ENCODE measurements at places on chromosomes 7 and 10. TPM values are rescaled to one million over a fixed set of nuclear protein-coding genes. Genes with fewer than 3 reads are reported as not detected.

- H3K4me3 ChIP-seq: no peak overlapping the region
- no peak for DNase-seq
- H3K27ac ChIP-seq: no peak overlapping the region
- H3K4me1 ChIP-seq: no peaks in the 10 kb centered on the region
- H3K27me3 ChIP-seq: no peaks in the 10 kb centered on the region
- H3K36me3 ChIP-seq: no peaks in the 10 kb centered on the region
Observed at GRCh38 chr7:4282434-4283223, 399.5 kb upstream of the FOXK1 start.

GRCh38 chr7:91614431-91614830 is 266.1 kb downstream of the MTERF1 start:
- no peak overlapping the region for H3K4me3 ChIP-seq
- H3K27ac ChIP-seq: no peak overlapping the region
- H3K27me3 ChIP-seq: no peaks in the 10 kb centered on the region
- no peaks in the 10 kb centered on the region for H3K36me3 ChIP-seq

- no peaks in the 10 kb centered on the region for H3K27me3 ChIP-seq
- H3K36me3 ChIP-seq: no peaks in the 10 kb centered on the region
- H3K27ac ChIP-seq: no peak overlapping the region
Observed at GRCh38 chr7:28671526-28671925, 259.2 kb downstream of the CREB5 start.

- no peak overlapping the region for H3K4me3 ChIP-seq
- no peaks in the 10 kb centered on the region for H3K36me3 ChIP-seq
- no peak overlapping the region for H3K27ac ChIP-seq
Observed at GRCh38 chr10:63633677-63634487, 112.7 kb downstream of the REEP3 start.

DNA sequence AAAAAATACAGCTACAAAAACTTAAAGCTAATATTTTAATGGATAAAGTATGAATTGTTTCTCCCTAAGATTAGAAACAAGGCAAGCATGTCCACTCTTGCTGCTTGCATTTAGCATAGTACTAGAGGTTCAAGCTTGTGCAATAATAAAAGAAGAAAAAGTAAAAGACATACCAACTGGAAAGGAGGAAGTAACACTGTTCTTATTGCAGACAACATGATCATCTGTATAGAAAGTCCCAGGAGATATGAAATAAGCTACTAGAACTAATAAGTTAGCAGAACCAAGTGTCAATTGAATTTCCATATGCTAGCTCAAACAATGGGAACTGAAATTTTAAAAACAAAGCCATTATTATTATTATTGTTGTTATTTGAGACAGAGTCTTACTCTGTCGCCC is 20.0 kb upstream of the RABGEF1 start:
- H3K27me3 ChIP-seq: no peaks in the 10 kb centered on the region
- H3K4me3 ChIP-seq: no peak overlapping the region
- no peaks in the 10 kb centered on the region for H3K36me3 ChIP-seq
- H3K27ac ChIP-seq: no peak overlapping the region
- no peak for DNase-seq

GRCh38 chr10:124019886-124020797 is 73.3 kb downstream of the CHST15 start:
- H3K4me3 ChIP-seq: no peak overlapping the region
- H3K4me1 ChIP-seq: no peaks in the 10 kb centered on the region
- DNase-seq: no peak
- H3K27ac ChIP-seq: no peak overlapping the region
- no peaks in the 10 kb centered on the region for H3K36me3 ChIP-seq
- no peaks in the 10 kb centered on the region for H3K27me3 ChIP-seq

- DNase-seq: no peak
- H3K27ac ChIP-seq: no peak overlapping the region
- H3K4me3 ChIP-seq: no peak overlapping the region
- no peaks in the 10 kb centered on the region for H3K4me1 ChIP-seq
Observed at GRCh38 chr7:39392151-39392550, 174.1 kb upstream of the YAE1 start.

- DNase-seq: no peak
- no peaks in the 10 kb centered on the region for H3K36me3 ChIP-seq
- no peak overlapping the region for H3K27ac ChIP-seq
- no peak overlapping the region for H3K4me3 ChIP-seq
- H3K4me1 ChIP-seq: peaks cover 5% of the 10 kb centered on the region
Observed at GRCh38 chr10:61869041-61869675, 32.3 kb upstream of the ARID5B start.

DNA sequence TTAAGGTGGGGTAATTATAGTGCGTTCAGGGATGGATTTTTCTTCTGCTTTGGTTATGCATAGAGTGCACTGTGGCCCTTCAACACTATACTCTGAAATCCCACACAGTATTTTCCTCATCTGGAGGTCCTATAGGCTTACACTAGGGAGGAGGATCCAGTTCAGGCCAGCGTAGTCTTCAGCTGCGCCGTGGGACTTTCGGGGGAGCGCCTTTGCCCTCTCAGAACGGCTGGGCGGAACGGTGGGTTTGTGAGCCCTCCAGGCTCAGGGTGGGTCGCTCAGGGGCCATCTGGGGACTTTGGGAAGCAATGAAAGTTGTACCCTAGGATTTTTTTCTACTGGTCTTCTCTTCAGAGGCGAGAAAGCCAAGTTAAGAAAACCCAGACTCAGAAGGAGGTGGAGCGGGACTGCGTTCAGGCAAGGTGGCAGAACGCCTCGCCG is 652 bp upstream of the VPS26A start:
- DNase-seq: no peak
- no peaks in the 10 kb centered on the region for H3K36me3 ChIP-seq
- H3K4me1 ChIP-seq: peaks cover 23% of the 10 kb centered on the region
- H3K4me3 ChIP-seq: peak overlapping the region; percentile 88
- H3K27me3 ChIP-seq: no peaks in the 10 kb centered on the region
- peak overlapping the region; percentile 97 for H3K27ac ChIP-seq

DNA sequence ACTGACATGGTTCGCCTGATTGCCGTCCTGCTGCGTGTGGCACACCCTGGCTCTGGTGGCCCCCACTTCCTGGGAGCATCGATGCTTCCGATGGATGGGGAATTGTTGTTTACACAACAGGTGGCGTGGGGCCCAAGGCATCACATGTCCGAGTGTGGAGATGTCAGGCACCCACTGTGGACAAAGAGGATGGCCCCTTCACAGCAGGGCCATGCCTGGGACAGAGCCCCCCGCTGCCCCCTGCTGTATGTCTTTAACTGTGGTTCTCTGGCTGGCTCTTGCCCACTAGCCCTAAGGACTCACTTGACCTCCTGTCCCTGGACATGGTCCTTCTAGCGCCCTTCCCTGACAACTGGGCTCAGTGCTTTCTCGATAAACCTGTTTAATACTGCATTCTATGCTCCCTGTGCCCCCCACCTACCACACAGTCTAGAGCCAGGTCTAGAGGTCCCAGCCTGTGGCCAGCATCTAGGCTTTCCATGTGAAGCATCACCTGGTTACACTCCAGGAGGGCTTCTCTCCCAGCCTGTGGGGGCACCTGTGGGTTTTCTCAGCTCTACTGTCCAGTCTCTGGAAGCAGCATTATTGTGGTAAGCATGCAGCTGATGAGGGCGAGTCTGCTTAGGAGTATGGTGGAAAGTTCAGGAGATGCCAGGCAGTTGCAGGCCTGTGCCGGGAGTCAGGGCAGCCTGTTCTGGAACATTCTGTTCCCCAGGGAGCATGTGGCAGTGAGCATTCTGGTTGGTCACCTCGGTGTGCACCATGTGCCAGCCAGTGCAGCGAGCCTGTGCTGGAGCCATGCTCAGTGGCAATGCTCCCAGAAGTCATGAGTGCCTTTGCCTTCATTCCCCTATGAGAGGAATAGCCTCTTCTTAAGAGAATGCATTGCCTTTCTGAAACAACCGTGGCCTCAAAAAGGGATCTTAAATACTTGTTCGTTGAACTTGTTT is 10.4 kb downstream of the ADCY1 start:
- no peaks in the 10 kb centered on the region for H3K27me3 ChIP-seq
- DNase-seq: no peak
- H3K27ac ChIP-seq: no peak overlapping the region
- no peaks in the 10 kb centered on the region for H3K4me1 ChIP-seq
- no peaks in the 10 kb centered on the region for H3K36me3 ChIP-seq
- H3K4me3 ChIP-seq: no peak overlapping the region

- H3K27ac ChIP-seq: no peak overlapping the region
- H3K4me1 ChIP-seq: no peaks in the 10 kb centered on the region
- H3K27me3 ChIP-seq: peaks cover 3% of the 10 kb centered on the region
- no peak for DNase-seq
Observed at GRCh38 chr7:141276031-141276430, 202.2 kb downstream of the TMEM178B start.

GRCh38 chr10:71971311-71971731 is 7.1 kb downstream of the CHST3 start:
- H3K36me3 ChIP-seq: no peaks in the 10 kb centered on the region
- DNase-seq: no peak
- no peak overlapping the region for H3K27ac ChIP-seq
- H3K27me3 ChIP-seq: no peaks in the 10 kb centered on the region
- H3K4me3 ChIP-seq: no peak overlapping the region
- no peaks in the 10 kb centered on the region for H3K4me1 ChIP-seq

DNA sequence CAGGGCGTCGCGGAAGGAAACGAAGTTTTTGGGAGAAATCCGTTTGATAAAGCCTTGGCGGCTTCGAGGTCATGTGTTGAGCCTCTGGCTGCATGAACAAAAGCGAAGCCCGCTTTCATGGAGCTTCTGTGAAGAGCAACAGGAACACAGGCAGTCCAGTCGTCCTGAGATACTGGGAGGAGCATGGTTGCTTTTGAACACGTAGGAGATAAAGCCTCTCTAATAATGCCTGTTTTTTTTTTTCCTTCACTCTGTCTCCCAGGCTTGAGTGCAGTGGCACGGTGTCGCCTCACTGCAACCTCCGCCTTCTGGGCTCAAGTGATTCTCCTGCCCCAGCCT is 473 bp upstream of the ZNF32 start:
- H3K4me1 ChIP-seq: peaks cover 14% of the 10 kb centered on the region
- no peak for DNase-seq

- H3K27me3 ChIP-seq: no peaks in the 10 kb centered on the region
- peaks cover 37% of the 10 kb centered on the region for H3K4me1 ChIP-seq
- no peak overlapping the region for H3K4me3 ChIP-seq
- no peaks in the 10 kb centered on the region for H3K36me3 ChIP-seq
- no peak overlapping the region for H3K27ac ChIP-seq
- no peak for DNase-seq
Observed at GRCh38 chr10:119316729-119317097, 109.3 kb downstream of the GRK5 start.

DNA sequence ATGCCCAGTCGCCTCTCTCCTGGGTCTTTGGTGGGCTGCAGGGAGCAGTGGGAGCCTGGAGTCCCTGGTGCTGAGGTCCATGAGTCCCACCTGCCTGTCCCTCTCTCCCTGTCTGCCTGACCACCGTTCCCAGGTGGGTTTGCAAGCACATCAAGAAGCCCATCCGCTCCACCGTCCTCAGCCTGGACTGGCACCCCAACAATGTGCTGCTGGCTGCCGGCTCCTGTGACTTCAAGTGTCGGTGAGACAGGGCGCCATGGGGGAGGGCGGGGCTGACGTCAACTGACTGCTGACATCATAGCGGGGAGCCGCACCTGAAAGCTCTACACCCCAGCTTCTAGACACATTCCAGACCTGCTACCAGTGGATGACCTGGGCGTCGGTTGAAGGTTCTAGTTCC is 15.2 kb downstream of the ARPC1B start:
- H3K27ac ChIP-seq: no peak overlapping the region
- H3K36me3 ChIP-seq: peaks cover 67% of the 10 kb centered on the region
- no peaks in the 10 kb centered on the region for H3K27me3 ChIP-seq
- peaks cover 22% of the 10 kb centered on the region for H3K4me1 ChIP-seq
- no peak for DNase-seq

GRCh38 chr10:45452743-45453452 is 78.9 kb downstream of the ALOX5 start:
- no peak overlapping the region for H3K27ac ChIP-seq
- peaks cover 4% of the 10 kb centered on the region for H3K36me3 ChIP-seq
- DNase-seq: no peak

GRCh38 chr10:86775056-86775869 is 18.8 kb downstream of the BMPR1A start:
- no peak for DNase-seq
- no peak overlapping the region for H3K4me3 ChIP-seq
- H3K4me1 ChIP-seq: no peaks in the 10 kb centered on the region
- no peaks in the 10 kb centered on the region for H3K36me3 ChIP-seq
- H3K27me3 ChIP-seq: no peaks in the 10 kb centered on the region

- H3K4me1 ChIP-seq: no peaks in the 10 kb centered on the region
- H3K36me3 ChIP-seq: no peaks in the 10 kb centered on the region
Observed at GRCh38 chr10:1316809-1317143, 260.6 kb downstream of the WDR37 start.

DNA sequence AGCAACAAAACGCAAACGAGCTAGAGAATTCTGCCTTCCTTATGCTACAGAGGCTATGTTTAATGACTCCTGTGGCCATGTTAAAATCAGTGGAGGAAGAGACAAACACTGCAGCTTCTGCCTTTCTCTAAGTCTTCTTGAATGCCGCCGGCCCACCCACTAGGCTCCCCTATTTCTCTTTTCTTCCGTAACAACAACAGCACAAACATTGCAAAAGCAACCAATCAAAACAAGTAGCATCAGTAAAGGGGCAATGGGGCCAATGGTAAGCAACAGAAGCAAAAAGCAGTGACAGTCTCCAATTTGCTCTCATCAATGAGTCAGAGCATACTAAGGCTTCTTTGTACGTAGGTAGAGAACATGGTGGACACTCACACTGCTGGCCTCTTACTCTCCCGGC is 26.8 kb downstream of the DNAJC1 start:
- H3K27me3 ChIP-seq: no peaks in the 10 kb centered on the region
- no peak overlapping the region for H3K27ac ChIP-seq
- H3K4me3 ChIP-seq: no peak overlapping the region
- H3K36me3 ChIP-seq: no peaks in the 10 kb centered on the region
- peaks cover 4% of the 10 kb centered on the region for H3K4me1 ChIP-seq
- DNase-seq: no peak

- no peak overlapping the region for H3K4me3 ChIP-seq
- no peaks in the 10 kb centered on the region for H3K27me3 ChIP-seq
- DNase-seq: no peak
- no peaks in the 10 kb centered on the region for H3K36me3 ChIP-seq
Observed at GRCh38 chr10:22723343-22723779, 9.0 kb upstream of the PIP4K2A start.

- no peaks in the 10 kb centered on the region for H3K4me1 ChIP-seq
- no peaks in the 10 kb centered on the region for H3K27me3 ChIP-seq
- no peak overlapping the region for H3K4me3 ChIP-seq
Observed at GRCh38 chr10:75746356-75746755, 314.9 kb downstream of the LRMDA start.

- H3K36me3 ChIP-seq: no peaks in the 10 kb centered on the region
- no peak overlapping the region for H3K4me3 ChIP-seq
- no peak for DNase-seq
- H3K4me1 ChIP-seq: no peaks in the 10 kb centered on the region
- no peaks in the 10 kb centered on the region for H3K27me3 ChIP-seq
Observed at GRCh38 chr7:97090761-97091353, 26.6 kb upstream of the SDHAF3 start.

The MAT1A gene
- total RNA-seq: not detected

The LRRC18 gene
- not detected for total RNA-seq

The NRAP gene
- not detected for total RNA-seq

The SPDYE8 gene
- not detected for total RNA-seq

The TMEM213 gene
- total RNA-seq: not detected

The AZGP1 gene
- not detected for total RNA-seq

The PNLIPRP2 gene
- not detected for total RNA-seq

The PCLO gene
- not detected for total RNA-seq

The PCGF6 gene
- 17.6 TPM for total RNA-seq

The VGF gene
- 0.16 TPM for total RNA-seq

The RBP3 gene
- not detected for total RNA-seq

The HMX3 gene
- not detected for total RNA-seq

The FGFBP3 gene
- total RNA-seq: 3.6 TPM

The GPR158 gene
- not detected for total RNA-seq

The BAMBI gene
- total RNA-seq: 1.4 TPM

The WAPL gene
- total RNA-seq: 49.7 TPM

The TEX47 gene
- total RNA-seq: not detected

The TAS2R38 gene
- not detected for total RNA-seq

The HOXA5 gene
- not detected for total RNA-seq

All from CD8-positive, alpha-beta memory T cell (primary cell).